Left renal pelvis (tissue), 4 donors: ENCODE measurements at places on chromosomes 11 and 22. TPM values are rescaled to one million over a fixed set of nuclear protein-coding genes. Genes with fewer than 3 reads are reported as not detected.

DNA sequence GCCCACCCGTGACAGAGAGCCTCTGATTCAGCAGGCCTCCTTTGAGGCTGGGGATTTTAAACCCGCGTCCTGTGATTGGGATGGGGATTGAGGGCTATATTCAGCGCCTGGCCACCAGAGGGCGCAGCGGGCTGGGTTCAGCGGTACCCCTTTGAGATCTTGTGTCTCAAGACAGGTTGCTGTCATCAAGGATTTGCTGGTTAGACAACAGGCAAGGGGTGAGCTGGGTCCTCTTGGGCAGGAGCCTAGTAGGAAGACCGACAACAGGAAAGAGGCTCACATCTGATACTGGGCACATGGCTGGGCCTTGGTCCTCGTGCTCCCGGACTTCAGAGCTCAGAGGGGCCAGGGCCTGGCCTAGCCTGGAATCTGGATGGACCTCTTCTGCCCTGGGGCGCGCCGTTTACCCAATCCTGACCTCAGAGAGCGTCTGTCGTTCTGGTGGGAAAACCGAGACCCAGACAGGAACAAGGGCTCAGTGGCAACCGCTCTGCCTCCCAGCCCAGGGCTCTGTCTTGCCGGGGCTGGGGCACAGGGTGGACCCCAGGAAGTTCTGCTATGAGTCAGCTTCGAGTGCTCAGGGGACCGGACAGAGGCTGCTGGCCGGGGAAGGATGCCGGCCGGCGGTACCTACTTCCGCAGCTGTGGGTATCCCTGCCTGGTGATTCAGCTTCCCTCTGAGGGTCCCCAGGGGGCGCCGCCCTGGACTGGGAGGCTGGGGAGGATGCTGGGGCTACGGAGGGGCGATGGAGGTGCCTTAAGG, 929 bp upstream of the SLC35E4 start:
- peak; percentile 57 for DNase-seq

GRCh38 chr22:37675930-37676735, 697 bp downstream of the LGALS1 start:
- DNase-seq = no peak

SEPTIN3 gene
- 10.0 TPM for polyA plus RNA-seq

DNA sequence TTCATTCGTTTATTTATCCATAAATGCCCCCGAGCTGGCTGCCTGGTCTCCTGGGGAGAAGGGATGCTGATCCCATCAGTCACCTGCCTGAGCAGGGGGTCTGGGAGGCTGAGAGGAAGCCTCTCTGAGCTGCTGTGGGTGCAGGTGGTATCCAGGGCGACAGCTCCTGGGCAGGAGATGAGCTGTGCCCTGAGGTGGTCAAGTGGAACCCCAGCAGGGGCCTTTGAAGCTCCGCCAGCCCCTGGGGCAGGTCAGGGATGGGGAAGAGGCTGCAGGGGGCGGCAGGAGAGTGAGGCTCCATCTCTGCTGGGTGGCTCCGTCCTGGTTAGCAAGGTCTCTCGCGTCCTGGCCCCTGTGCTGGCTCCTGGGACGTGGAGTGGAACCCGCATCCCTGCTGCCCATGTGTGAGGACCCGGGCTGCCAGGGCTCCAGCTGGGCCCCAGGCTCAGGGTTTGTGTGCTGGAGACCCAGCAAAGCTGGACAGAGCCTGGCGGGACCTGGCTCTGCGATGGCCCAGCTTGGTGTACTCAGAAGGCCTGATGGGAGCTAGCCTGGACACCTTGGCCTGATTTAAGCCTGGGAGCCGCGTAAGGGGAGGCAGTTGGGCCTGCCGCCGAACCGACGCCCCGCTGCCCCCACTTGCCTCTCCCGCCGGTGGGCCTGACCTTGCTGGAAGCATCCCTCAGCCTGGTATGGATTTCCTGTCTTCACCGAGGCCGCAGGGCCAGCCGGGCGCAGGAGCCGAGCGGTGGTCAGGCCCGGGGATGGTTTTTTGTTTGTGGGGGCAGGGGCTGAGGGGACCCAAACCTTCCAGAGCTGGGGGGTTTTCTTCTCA, 44.5 kb downstream of the RTN4R start:
- no peak for DNase-seq

DNA sequence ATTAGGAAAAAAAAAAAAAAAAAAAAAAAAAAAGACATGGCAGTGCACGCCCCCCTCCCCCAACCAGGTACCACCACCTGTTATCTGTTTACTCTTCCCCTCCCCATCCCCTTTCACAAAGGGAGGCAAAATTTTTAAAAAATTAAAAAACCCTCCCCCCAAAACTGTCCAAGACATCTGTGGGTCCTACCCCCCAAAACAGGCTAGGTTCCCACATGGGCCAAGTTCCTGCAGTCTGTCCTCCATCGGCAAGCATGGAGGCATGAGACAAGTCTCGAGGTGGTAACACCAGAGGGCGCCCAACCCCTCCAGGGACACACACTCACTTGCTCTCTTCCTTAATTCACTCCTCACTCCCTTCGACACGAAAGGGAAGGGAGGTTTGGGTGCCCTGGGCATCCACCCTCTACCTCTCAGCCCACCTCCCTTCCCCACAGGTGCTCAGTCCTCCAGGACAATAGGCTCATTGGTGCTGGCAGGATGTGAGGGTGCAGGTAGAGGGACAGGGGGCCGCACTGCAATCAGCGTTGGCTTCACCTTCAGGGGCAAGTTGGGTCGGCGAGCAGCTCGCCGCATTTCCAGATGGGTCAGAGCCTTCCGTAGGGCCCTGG, 2.2 kb upstream of the TUT1 start:
- DNase-seq = no peak

DNA sequence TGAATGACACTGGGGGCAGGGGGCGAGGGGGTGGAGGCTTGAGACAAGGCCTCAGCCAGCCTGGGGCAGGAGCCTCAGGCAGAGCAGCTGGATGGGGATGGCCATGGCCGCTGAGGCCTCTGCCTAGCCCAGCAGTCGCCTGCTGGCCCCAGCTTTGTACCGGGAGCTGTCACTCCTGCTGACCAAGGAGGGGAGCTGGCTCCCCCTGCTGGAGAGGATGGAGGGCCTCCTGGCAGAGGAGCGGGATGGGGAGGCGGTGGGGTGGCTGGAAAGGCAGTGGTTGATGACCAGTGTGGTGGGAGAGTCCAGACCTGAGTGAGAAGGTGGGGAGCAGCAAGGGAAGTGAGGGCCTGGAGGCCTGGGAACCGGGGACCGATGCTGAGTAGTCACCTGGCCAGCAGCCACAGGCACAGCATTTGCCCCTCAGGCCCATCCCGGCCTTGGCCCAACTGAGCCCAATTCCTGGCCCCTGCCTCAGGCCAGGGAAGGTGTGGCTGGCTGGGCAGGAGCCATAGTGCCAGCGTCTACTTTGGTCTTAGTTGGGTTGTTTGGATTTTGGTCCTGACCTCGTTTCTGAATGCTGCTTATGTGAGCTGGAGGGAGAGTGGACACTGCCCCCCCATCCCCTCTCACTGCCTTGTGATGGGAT, 6.0 kb upstream of the SUSD2 start:
- no peak for DNase-seq

DNA sequence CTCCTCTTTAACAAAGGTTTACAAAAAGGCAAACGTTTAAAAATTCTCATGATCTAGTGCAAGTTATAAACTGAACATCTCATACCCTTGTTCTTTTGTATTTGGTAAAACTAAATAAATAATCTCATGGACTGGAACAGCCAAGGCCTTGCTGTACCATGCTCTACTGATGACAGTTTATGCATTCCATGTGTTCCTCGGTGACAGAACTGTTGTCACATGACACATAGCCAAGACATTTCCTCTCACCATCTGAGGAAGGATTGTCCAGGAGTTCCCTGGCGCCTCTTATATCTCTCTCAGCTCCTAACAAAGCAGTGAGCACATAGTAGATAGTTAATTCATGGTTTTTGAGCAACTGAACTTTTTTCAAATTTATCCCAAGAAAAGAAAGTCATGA, 12.6 kb downstream of the CCDC83 start:
- no peak for DNase-seq

- DNase-seq = no peak
Measured at GRCh38 chr11:61575886-61576861, 4.7 kb downstream of the SYT7 start.

GRCh38 chr22:24051568-24051967, 40.5 kb downstream of the CABIN1 start:
- no peak for DNase-seq

GRCh38 chr11:85826116-85826855, 15.3 kb upstream of the SYTL2 start:
- DNase-seq = no peak

- no peak for DNase-seq
Measured at GRCh38 chr11:69339041-69339733, 45.2 kb downstream of the MYEOV start.

GRCh38 chr11:21567645-21568290, 625.1 kb upstream of the ANO5 start:
- DNase-seq = no peak

DNA sequence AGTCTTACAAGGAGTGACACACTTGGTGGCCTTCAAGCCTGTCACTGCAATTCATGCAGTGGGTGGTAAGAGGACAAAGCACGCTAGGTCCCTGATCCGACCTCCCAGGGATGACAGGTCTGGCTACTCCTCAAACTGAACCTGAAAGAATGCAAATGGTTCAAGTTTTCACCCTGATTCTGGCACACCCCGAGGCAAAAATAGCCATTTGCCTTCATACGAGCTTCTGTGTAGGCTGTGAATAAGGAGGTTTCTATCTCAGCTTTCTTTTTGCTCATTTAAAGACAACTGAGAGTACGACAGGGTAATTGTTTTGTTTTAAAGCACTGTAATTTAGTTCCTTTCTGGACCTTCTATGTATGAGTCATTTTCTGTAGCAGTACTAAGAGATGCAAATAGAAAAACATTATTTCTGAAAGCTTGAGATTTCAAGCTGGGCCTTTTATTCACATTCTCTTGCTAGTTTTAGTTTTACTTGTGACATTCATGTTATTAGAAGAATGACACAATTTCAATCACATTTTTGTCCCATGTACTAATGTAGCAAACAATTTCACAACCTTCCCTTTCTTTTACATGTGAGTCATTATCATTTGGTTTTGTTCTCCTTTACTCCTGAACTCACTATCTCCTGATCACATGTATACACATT, 56.6 kb upstream of the FDX1 start:
- no peak for DNase-seq

- DNase-seq = no peak
Measured at GRCh38 chr11:102666331-102666957, 39.1 kb downstream of the MMP27 start.

GRCh38 chr11:40384991-40385390, 1074.5 kb downstream of the LRRC4C start:
- no peak for DNase-seq

LYVE1 gene
- 73.4 TPM for polyA plus RNA-seq

DNA sequence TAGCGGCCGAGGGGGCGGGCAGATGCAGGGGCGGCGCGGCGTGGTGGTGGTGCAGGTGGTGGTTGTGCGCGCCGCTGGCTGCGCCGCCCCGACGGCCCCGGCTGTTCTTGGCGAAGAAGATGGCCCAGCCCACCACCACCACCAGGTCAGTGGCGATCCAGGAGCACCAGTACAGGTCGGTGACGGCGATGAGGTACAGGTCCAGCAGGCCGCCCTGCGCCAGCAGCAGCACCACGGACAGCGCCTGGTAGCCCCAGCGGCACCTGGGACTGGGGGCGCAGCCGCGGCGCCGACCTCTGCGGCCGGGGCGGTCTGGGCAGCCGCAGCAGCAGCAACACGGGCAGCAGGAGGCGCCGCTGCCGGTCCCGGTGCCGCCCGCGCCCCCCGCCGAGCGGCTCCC, 879 bp downstream of the TMEM121B start:
- DNase-seq = peak; percentile 43

KIAA1671 gene
- polyA plus RNA-seq = 23.7 TPM

GLB1L2 gene
- polyA plus RNA-seq = 19.7 TPM

GRCh38 chr22:28544431-28544868, 135.2 kb downstream of the TTC28 start:
- DNase-seq = no peak
